ENCODE measurements at places on chromosomes 3 and 15. TPM values are rescaled to one million over a fixed set of nuclear protein-coding genes. Genes with fewer than 3 reads are reported as not detected.

Gene GOLGA8B
- 16.7 TPM for total RNA-seq

GRCh38 chr3:9793161-9793781 lies 389 bp downstream of the ARPC4 start:
- peak overlapping the region; percentile 98 for H3K27ac ChIP-seq
- H3K27me3 ChIP-seq, result no peaks in the 10 kb centered on the region
- H3K4me3 ChIP-seq, result peak overlapping the region; percentile 85
- peaks cover 18% of the 10 kb centered on the region for H3K4me1 ChIP-seq
- no peak for DNase-seq

DNA sequence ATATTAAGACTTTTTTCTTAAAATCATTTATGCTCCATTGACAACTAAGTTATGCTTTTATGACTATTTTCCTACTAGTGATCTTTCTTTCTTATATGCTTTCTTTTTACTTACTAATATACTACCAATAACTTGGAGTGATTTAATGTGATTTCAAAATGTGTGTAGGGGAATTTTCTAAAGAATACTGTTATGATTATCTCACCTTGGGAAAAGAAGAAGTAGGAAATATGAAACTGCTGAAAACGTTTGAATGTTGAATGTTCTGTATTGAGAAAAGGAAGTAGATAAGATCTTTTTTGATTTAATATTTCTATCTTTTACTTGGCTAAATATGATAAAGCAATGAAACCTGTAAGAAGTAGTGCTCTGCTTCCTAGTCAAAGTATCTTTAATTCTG lies 7.8 kb upstream of the CD200R1 start:
- H3K4me1 ChIP-seq, result no peaks in the 10 kb centered on the region
- H3K27ac ChIP-seq, result no peak overlapping the region
- DNase-seq, result no peak

Gene MYZAP
- total RNA-seq, result 749 TPM

Gene TUSC2
- total RNA-seq, result 34.8 TPM

- no peak overlapping the region for H3K4me3 ChIP-seq
- H3K36me3 ChIP-seq, result no peaks in the 10 kb centered on the region
- no peak overlapping the region for H3K27ac ChIP-seq
- no peaks in the 10 kb centered on the region for H3K27me3 ChIP-seq
Observed at GRCh38 chr3:44848634-44849033, 13.1 kb upstream of the TMEM42 start.

- no peaks in the 10 kb centered on the region for H3K36me3 ChIP-seq
- no peak for DNase-seq
- no peaks in the 10 kb centered on the region for H3K4me1 ChIP-seq
- no peaks in the 10 kb centered on the region for H3K27me3 ChIP-seq
Observed at GRCh38 chr3:72162649-72163184, 377.8 kb upstream of the PROK2 start.

GRCh38 chr3:23710555-23710954 lies 95.2 kb upstream of the UBE2E1 start:
- H3K36me3 ChIP-seq, result no peaks in the 10 kb centered on the region
- no peak overlapping the region for H3K4me3 ChIP-seq

- no peaks in the 10 kb centered on the region for H3K36me3 ChIP-seq
- H3K27ac ChIP-seq, result peak overlapping the region; percentile 99
- H3K27me3 ChIP-seq, result no peaks in the 10 kb centered on the region
- H3K4me1 ChIP-seq, result peaks cover 6% of the 10 kb centered on the region
Observed at GRCh38 chr15:29822684-29823459, 604 bp upstream of the TJP1 start.

DNA sequence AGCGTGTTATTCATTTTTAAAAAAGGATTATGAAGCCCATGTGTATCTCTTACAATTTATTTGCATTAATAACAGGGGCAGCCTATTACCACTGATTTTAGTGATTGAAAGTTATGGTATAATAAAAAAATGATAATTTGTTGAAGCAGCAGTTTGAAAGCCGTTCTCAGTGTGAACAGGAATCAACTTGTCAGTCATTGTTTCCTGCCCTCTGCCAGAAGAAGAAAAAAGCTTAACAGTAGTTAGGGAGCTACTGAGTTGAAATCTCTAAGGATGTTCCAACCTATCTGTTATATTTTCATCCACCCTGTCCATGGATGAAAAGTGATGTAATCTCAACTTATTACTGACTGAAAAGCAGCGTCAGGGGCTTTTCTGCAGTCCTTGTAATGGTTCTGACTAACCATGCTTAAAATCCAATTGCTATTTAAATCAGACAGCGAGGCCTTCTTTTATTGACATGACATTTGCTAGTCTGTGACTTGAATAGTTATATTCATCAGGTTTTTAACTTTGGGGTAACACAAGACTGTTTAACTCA lies 486.7 kb downstream of the ROBO2 start:
- H3K4me1 ChIP-seq, result no peaks in the 10 kb centered on the region
- no peaks in the 10 kb centered on the region for H3K27me3 ChIP-seq
- H3K36me3 ChIP-seq, result no peaks in the 10 kb centered on the region
- H3K27ac ChIP-seq, result no peak overlapping the region
- DNase-seq, result no peak
- no peak overlapping the region for H3K4me3 ChIP-seq

- no peak overlapping the region for H3K4me3 ChIP-seq
- no peaks in the 10 kb centered on the region for H3K27me3 ChIP-seq
- H3K4me1 ChIP-seq, result no peaks in the 10 kb centered on the region
- no peak overlapping the region for H3K27ac ChIP-seq
- H3K36me3 ChIP-seq, result no peaks in the 10 kb centered on the region
- DNase-seq, result no peak
Observed at GRCh38 chr3:160665784-160666526, 11.0 kb upstream of the ARL14 start.

- H3K4me1 ChIP-seq, result peaks cover 3% of the 10 kb centered on the region
- no peak overlapping the region for H3K4me3 ChIP-seq
- H3K36me3 ChIP-seq, result no peaks in the 10 kb centered on the region
Observed at GRCh38 chr3:133934073-133934970, 38.6 kb upstream of the RAB6B start.

DNA sequence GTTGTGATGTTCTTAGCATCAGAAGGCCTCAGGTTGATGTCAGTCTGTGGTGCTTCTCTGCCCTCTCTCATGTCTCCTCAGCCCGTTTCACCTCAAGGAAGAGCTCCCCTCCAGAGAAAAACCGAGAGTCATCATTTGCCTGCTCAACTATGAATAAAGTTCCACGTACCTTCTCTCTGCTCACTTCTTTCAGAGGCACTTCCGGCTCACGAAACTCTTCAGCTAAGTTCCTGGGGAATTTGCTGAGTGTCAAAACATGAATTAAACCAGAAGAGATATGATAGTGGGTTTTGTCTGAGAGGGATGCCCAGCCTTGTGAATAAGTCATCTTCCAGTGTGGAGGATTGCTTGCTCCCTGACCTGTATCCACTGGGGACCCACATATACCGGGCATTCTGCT lies 37.7 kb downstream of the CCR4 start:
- H3K4me1 ChIP-seq, result no peaks in the 10 kb centered on the region
- no peak overlapping the region for H3K4me3 ChIP-seq
- no peak for DNase-seq
- H3K27ac ChIP-seq, result no peak overlapping the region

- H3K4me3 ChIP-seq, result no peak overlapping the region
- H3K27ac ChIP-seq, result no peak overlapping the region
- no peaks in the 10 kb centered on the region for H3K4me1 ChIP-seq
Observed at GRCh38 chr15:93762036-93762435, 469.3 kb upstream of the MCTP2 start.

GRCh38 chr15:63601026-63601703 lies 4.0 kb downstream of the FBXL22 start:
- no peaks in the 10 kb centered on the region for H3K36me3 ChIP-seq
- no peaks in the 10 kb centered on the region for H3K27me3 ChIP-seq
- peak overlapping the region; percentile 70 for H3K27ac ChIP-seq
- peak overlapping the region; percentile 83 for H3K4me3 ChIP-seq

GRCh38 chr3:2465842-2466241 lies 367.2 kb downstream of the CNTN4 start:
- H3K27ac ChIP-seq, result no peak overlapping the region
- no peak overlapping the region for H3K4me3 ChIP-seq
- no peaks in the 10 kb centered on the region for H3K36me3 ChIP-seq
- peaks cover 10% of the 10 kb centered on the region for H3K4me1 ChIP-seq

GRCh38 chr3:53808496-53808895 lies 37.7 kb downstream of the CHDH start:
- no peaks in the 10 kb centered on the region for H3K27me3 ChIP-seq
- DNase-seq, result no peak
- peaks cover 10% of the 10 kb centered on the region for H3K4me1 ChIP-seq
- H3K36me3 ChIP-seq, result no peaks in the 10 kb centered on the region
- no peak overlapping the region for H3K4me3 ChIP-seq

GRCh38 chr15:100309109-100310040 lies 32.4 kb downstream of the ADAMTS17 start:
- no peak overlapping the region for H3K4me3 ChIP-seq
- DNase-seq, result no peak
- H3K27me3 ChIP-seq, result no peaks in the 10 kb centered on the region
- peaks cover 26% of the 10 kb centered on the region for H3K4me1 ChIP-seq
- H3K36me3 ChIP-seq, result no peaks in the 10 kb centered on the region

DNA sequence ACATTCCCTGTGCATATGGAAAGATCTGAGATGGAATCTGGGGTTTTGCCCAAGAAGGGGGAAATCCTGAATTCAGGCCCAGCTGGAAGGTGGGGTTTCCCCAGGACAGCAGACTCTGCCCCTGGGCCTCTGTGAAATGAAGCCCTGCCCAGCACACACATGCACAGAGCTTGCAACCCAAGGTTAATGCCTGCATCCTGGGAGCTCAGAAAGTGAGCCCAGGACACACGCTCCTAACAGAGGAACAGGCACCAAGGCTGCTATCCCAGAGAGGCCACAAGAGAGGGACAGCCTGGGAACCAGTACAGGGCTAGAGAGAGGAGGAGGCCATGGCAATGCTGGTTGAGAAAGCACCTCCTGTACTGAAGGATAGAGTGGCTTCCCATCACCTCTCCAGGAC lies 16.1 kb downstream of the SEMA5B start:
- no peaks in the 10 kb centered on the region for H3K27me3 ChIP-seq
- H3K27ac ChIP-seq, result no peak overlapping the region
- no peak overlapping the region for H3K4me3 ChIP-seq
- H3K4me1 ChIP-seq, result no peaks in the 10 kb centered on the region

Gene LTK
- 0.32 TPM for total RNA-seq

- no peak overlapping the region for H3K4me3 ChIP-seq
- H3K36me3 ChIP-seq, result no peaks in the 10 kb centered on the region
- no peaks in the 10 kb centered on the region for H3K4me1 ChIP-seq
- no peak overlapping the region for H3K27ac ChIP-seq
- no peak for DNase-seq
Observed at GRCh38 chr15:29611057-29611456, 211.2 kb downstream of the TJP1 start.

DNA sequence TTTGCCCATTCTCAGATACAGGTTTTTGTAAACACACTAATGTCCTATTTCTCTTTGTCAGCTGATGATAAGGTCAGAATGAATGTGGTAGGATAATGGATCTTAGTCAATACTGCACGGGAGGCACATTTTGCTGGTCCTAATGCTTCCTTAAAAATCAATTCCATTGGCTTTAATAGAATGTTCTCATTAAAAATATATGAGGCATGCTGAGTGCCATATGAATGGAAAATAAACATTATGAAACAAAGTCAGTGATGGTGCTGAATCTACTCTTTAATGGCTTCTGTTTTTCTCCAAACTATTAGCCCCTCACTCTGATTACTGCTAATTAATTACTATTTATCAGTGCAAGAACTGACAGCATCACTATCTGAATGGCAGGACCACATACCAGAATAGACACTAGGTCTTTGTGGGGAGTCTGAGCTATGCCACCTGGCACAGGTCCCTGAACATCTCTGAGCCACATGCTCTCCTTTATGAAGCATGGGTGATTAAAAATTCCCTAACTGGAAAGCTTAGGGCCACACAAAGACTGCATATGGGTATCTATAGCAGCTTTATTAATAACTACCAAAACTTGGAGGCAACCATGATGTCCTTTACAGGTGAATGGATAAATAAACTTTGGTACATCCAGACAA lies 278.9 kb downstream of the MEX3B start:
- H3K4me1 ChIP-seq, result no peaks in the 10 kb centered on the region
- no peak overlapping the region for H3K4me3 ChIP-seq
- DNase-seq, result no peak
- H3K36me3 ChIP-seq, result no peaks in the 10 kb centered on the region
- H3K27ac ChIP-seq, result no peak overlapping the region
- H3K27me3 ChIP-seq, result peaks cover 6% of the 10 kb centered on the region

Measured in heart left ventricle (tissue), 16 donors.